Stimulated activated CD8-positive, alpha-beta memory T cell treated with anti-CD3 and anti-CD28 coated beads, Interleukin-15, amount 100 ng/mL, for 24 hours (primary cell): ENCODE measurements at places on chromosomes 4 and X.

- DNase-seq: no peak
Observed at GRCh38 chr4:57614257-57614932, 504.2 kb upstream of the IGFBP7 start.

DNA sequence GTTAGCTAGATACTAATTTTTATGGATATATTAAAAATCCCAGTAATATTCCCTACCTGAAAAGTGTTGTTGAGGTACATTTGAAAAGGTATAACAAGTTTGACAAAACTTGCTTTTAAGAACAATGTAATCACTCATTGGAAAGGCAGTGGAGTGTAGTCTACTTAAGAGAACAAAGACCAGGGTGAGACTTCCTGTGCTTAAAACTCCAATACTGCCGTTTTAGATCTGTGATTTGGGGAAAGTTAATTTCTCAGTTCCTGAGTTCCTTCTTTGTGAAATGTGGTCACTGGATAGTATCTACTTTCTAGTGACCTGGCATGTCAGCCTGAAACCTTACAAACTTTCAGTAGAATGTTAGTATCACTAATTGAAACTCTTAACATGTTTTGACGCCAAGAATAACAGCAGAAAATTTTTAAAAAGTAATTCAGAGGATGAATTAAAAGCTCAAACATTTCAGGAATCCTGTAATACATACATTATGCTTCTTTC lies 56.8 kb downstream of the PCDH7 start:
- DNase-seq: no peak

GRCh38 chr4:76208005-76208765 lies 5.4 kb downstream of the SCARB2 start:
- no peak for DNase-seq

DNA sequence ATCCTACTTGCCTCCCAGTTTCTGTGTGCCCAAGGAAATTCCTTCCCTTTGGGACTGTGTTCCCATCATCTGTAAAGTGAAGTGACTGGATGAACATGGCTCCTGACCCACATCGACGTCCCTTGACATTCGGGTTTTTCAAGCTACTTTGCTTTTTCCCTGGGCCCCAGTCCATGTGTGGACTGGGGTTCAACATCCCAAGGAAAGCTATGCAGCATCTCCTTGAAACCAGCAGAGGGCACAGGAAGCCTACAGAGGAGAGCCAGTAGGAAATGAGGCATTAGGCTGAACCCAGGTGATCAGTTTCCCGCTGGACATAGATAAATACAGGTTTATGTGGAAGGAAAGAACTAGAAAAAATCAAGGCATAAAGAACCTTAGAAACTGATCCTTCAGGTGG lies 145.1 kb upstream of the ARHGEF9 start:
- no peak for DNase-seq

GRCh38 chr4:10031668-10032590 lies 10.6 kb upstream of the SLC2A9 start:
- no peak for DNase-seq

DNA sequence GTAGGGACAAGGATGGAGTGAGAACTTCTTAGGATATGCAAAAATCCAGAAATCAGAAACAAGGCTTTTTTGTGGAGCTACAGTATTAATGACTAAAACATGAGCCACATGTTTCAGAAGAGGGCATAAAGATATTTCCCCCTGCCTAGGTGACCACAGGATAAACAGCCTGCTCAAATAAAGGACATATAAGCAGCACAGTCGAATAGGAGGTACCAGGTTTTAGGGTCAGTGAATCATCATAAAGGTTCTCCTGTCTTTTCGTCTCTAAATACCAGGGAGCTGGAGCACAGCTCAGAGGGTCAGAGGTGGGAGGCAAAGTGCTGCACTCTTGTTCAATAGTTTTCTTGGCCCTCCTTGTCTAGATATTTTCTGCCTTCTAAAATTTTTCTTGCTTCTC lies 211.9 kb upstream of the HS3ST1 start:
- DNase-seq: no peak

GRCh38 chrX:24014388-24015018 lies 12.5 kb downstream of the KLHL15 start:
- no peak for DNase-seq

GRCh38 chrX:40083979-40084359 lies 13.8 kb downstream of the BCOR start:
- no peak for DNase-seq

DNA sequence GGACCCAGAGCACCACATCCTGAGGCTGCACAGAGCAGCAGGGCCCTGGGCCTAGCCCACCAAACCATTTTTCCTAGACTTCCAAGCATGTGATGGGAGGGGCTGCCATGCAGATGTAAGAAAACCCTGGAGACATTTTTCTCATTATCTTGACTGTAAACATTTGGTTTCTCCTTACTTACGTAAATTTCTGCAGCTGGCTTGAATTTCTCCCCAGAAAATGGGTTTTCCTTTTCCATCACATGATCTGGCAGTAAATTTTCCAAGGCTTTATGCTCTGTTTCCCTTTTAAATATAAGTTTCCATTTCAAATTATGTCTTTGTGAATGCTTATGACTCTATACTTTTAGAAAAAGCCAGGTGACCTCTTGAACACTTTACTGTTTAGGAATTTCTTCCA lies 945.9 kb upstream of the NDST4 start:
- no peak for DNase-seq

DNA sequence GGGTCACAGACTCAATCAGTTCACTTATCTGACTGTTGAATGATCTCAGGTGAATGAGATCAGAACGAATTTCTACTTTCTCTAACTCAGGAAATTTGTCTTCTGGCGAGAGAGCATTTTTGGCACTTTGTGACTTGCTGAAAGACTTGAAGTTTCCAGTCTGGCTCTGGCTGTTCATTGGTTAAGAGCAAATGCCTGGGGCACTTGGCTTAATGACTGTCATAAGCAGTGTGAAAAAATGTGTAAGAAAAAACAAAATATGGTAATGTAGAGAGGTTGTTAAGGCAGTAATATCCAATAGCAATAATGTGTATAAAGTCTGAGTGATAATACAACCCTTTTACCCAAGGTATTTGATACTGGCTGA lies 71.3 kb upstream of the PGRMC2 start:
- no peak for DNase-seq

GRCh38 chr4:40672528-40673522 lies 43.2 kb upstream of the RBM47 start:
- no peak for DNase-seq

GRCh38 chrX:155880586-155881157 lies 473 bp upstream of the VAMP7 start:
- no peak for DNase-seq

- DNase-seq: no peak
Observed at GRCh38 chr4:8913858-8914460, 42.3 kb upstream of the HMX1 start.

GRCh38 chr4:74838746-74839370 lies 44.5 kb upstream of the BTC start:
- DNase-seq: no peak

GRCh38 chrX:9271789-9272525 lies 192.9 kb upstream of the TBL1X start:
- DNase-seq: no peak

GRCh38 chr4:3718462-3718861 lies 47.7 kb upstream of the ADRA2C start:
- DNase-seq: no peak

- DNase-seq: no peak
Observed at GRCh38 chr4:17664755-17665154, 50.3 kb downstream of the MED28 start.

DNA sequence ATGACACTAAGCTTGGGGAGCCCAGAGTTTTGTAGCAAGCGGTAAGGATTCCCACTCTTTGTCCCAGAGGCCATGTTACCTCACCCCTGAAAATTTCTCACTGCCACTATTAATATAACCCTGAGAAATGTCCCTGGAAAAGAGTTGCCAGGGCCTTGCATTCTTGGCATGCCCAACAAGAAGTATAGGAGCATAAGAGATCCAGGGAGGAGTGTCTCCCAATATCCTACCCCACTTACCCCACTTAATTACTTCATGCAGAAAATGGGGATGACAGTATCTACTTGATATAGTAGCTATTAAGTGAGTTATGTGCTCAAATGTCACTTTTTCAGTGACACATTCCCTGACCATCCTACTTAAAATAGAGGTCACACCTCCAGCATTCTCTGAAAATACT lies 120.5 kb upstream of the C1GALT1C1 start:
- no peak for DNase-seq
